Right lobe of liver (tissue), 6 donors: ENCODE measurements at places on chromosomes 16 and 17. TPM values are rescaled to one million over a fixed set of nuclear protein-coding genes. Genes with fewer than 3 reads are reported as not detected.

ZSCAN10 gene
- not detected for total RNA-seq

DNA sequence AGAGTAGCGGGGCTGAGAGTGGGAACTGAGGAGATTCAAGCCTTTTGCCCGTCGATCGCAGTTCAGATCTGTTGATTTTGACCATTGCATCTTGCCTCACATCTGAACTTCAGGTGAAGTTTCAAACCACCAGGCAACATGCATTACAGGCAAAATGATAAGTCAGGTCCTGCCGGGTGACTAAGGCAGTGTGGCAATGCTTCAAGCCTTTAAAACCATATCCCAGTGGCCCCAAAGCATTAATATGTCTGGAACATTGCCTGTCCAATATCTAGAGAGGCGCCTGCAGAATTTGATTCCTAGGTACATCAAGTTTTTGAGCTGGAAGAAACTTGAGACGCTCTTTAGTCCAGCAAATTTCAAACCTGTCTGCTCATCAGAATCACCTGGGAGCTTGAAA is 502.8 kb downstream of the MAF start:
- no peak for DNase-seq

GRCh38 chr17:40035162-40035559 is 19.0 kb downstream of the MED24 start:
- no peak for DNase-seq

SPATA2L gene
- total RNA-seq: 13.8 TPM

DNA sequence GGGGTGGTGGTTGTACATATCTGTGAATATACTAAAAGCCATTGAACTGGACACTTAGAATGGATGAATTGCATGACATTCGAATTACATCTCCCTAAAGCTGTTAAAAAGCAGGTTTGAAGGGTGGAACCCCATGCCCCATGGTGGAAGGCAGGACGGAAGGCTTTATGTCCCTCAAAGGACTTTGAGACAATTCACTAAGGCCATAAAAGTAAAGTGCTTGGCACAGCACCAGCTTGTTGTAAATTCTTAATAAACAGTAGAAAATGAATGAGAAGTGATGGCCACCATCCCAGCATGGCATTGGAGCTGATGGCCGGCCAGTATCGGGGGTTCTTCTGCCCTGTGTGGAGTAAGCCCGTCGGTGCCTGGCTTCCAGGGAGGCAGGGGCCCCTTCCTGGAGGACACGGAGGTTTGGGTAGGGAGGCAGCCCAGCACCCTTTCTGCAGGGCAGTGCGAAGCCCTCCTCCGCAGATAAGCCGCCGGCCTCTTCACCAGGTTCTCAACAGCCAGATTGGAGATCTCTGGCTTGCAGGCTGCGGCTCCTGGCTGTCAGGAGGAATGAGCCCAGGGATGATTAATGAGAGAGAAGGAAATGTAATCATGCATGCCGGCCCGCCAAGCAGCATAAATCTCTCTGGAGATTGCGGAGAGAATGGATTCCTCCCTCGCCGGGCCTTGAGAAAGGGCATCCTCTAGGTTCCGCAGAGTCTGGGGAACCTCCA is 346.9 kb downstream of the FOXL1 start:
- no peak for DNase-seq

KRTAP4-6 gene
- total RNA-seq: not detected

DNA sequence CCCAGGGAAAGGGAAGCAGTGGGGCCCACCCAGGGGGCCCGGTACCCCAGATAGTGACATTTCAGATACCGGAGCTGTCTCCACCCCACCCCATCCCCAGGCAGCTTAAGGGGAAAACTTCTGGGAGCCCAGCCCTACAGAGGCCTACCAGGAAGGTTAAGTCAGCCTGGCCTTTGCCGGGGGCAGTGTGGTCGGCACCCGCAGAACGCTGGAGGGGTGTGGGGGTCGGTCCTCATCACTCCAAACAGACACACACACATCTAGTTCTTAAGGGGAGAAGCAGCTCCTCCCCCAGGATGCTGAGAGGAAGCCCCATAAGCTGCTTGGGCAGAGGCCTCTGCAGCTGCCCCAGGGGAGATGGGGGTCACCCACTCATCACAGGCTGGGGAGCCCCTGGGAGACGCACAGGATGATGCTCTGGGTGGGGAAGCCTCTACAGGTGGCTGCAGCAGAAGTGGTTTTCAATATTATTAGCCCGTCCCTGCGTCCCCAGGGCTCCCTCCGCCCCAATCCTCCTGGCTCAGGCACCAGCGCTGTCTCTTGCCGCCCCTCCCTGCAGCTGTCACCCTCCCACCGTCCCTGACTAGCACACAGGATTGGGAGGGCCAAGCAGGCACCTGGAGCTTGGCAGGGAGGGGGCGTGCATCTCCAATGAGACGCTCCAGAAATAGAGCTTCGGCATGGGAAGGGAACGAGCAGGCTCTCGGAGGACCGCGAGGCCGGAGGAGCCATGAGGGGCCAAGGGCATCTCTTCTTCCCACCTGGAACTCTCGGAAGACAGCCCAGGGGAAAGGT is 1.4 kb upstream of the ABR start:
- no peak for DNase-seq

DNA sequence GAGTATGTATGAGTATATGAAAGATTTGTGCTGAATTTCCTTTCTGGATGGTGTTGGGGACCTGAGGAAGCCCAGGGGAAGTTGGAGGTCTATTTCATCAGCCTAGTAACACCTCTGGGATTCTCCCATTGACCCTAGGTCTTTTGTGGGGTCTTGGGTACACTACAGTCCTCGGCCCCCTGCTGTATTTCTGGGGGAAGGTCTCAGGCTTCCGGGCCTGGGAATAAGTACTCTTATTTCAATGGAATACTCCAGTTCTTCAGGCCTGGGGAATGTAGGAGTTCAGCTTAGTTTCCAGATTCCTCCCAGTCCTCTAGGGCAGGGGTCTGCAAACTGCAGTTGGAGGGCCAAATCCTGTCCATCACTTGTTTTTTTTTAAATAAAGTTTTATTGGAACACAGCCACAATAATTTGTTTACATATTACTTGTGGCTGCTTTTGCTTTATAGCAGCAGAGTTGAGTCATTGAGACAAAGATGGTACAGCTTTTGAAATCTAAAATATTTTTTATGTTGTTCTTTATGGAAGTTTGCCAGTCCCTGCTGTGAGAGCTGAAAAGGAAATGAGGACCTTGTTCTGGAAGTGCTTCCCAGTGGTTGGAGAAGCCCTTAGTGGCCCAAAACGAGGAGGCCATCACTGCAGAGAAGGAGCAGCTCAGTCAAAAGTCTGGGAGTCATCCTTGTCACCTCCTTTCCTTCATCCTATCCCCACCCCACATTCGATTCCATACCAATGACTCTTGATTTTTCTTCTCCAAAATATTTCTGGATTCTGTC is 142.5 kb upstream of the HS3ST2 start:
- DNase-seq: no peak
